ENCODE measurements at places on chromosomes 5 and 9.

DNA sequence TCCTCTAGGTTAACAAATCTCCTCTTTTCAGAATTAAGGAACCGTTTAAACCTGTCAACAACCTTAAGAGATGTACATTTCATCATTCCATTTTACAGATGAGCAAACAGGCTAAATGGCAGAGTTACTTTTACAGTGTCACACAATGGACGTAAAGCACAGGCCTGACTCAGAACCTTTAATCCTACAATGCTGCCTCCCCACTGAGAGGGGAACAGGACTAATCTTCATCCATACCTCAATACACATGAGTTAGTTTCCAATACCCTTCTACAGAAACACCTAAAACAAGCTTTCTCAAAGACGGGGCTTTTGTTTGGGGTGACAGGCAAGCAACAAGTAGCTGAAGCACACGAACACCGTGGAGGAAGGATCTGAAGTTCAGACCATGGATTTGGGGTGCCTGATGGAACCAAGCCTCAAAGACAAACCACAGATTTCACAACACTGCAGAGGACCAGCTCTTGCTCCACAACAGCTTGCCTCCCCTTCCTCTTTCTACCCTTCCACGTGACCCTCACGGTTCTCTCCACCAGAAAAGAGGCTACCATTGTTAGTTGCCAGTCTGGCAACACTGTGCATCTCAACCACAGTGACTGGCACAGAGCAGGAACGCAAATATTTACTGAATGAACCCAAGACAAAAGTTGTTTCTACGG, 1.8 kb downstream of the RNF130 start:
- no peak for DNase-seq

DNA sequence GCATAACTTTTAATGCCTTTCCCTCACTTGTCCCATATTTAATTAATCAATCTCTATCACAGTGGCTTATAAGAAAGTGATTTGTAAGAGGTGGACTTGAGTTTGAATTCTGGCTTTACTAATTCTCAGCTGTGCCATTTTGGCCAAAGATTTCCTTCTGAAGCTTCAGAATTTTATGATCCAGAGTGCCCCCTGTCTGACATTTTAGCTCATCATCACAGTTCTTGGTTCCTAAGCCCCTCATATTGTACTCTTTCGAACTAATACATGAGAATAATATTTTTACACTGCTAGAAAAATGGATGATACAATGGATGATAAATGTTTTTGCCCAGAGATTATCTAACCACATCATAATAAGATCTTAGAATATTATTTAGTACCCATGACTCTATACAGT, 1014.1 kb downstream of the PTPRD start:
- no peak for DNase-seq

- no peak for DNase-seq
Observed at GRCh38 chr9:134970198-134970597, 52.5 kb upstream of the FCN1 start.

DNA sequence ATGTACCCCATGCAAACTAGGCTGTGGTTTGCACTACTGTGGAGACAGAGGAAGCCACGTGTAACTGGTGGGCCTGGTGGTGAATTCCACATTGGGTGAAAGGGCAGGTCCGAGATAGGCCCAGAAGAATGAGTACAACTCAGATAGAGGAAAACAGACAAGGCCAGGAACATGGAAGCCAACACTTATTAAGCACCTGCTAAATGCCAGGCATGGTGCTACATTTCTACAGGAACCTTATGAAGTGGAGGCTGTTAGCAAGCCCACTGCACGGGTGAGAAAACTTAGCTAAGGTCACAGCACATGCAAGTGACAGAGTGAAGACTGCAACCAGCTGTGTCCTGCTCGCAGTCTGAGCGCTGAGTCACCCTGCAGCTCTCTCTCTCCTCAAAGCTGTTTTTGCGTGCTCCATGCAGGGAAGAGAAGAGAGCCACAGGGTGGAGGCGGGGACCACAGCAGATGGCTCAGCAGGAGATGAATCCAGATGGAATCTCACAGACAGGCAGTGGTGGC, 65.5 kb upstream of the SPTLC1 start:
- DNase-seq: no peak

GRCh38 chr5:65923339-65923738, 3.0 kb upstream of the ERBIN start:
- DNase-seq: no peak

DNA sequence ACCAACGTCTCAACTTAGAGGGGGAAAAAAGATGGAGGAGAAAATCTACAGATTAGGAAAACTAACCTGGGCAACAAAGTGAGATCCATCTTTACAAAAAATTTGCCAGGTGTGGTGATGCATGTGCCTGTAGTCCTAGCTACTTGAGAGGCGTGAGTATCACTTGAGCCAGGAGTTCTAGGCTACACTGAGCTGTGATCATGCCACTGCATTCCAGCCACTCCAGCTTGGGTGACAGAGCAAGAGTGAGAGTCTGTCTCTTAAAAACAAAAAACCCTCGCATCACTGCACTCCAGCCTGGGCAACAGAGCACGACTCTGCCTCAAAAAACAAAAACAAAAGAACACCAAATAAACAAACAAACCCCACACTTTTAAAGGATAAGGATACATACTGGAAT, 98.1 kb upstream of the NR5A1 start:
- DNase-seq: no peak

GRCh38 chr5:110702300-110702699, 24.2 kb downstream of the TMEM232 start:
- DNase-seq: no peak

- DNase-seq: no peak
Observed at GRCh38 chr9:136618580-136619547, 43.9 kb upstream of the EGFL7 start.

- DNase-seq: no peak
Observed at GRCh38 chr5:170466988-170467707, 36.7 kb upstream of the KCNIP1 start.

- DNase-seq: no peak
Observed at GRCh38 chr5:61651195-61651594, 319.1 kb downstream of the ZSWIM6 start.

- no peak for DNase-seq
Observed at GRCh38 chr5:104443706-104444105, 881.1 kb upstream of the NUDT12 start.

DNA sequence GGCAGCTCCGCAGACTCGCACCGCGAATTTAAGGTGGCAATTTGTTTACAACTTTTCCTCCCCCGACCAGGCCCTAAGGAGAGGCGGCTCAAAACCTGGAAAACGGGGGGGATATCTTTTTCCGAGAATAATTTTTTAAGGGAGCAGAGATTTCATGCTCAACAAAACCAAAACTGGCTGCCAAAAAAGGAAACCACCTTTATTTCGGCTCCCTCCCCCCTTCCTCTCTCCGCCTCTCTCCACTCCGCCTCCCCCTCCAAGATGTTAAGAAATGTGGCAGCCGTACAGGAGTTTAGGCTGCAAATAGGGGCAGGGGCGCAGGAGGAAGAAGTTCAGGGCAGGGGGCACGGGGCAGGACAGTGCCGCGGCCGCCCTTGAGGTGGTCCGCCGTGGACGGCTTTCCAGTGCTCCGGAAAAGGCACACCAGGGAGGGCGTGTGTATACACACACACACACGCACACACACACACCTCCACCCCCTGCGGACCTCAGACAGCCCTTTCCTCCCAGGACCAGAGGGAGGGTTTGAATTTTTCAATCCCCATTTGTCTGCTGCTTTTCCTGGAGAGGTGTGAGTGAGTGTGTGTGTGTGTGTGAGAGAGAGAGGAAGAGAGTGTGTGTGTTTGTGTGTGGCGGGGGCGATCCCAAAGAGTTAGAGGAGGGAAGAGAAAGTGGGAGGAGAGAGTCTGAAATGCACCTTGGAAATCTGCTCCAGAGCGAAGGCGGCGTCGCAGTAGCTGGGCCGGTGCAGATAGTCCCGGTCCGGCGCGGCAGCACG, 9.1 kb downstream of the PTCH1 start:
- DNase-seq: peak; percentile 57

DNA sequence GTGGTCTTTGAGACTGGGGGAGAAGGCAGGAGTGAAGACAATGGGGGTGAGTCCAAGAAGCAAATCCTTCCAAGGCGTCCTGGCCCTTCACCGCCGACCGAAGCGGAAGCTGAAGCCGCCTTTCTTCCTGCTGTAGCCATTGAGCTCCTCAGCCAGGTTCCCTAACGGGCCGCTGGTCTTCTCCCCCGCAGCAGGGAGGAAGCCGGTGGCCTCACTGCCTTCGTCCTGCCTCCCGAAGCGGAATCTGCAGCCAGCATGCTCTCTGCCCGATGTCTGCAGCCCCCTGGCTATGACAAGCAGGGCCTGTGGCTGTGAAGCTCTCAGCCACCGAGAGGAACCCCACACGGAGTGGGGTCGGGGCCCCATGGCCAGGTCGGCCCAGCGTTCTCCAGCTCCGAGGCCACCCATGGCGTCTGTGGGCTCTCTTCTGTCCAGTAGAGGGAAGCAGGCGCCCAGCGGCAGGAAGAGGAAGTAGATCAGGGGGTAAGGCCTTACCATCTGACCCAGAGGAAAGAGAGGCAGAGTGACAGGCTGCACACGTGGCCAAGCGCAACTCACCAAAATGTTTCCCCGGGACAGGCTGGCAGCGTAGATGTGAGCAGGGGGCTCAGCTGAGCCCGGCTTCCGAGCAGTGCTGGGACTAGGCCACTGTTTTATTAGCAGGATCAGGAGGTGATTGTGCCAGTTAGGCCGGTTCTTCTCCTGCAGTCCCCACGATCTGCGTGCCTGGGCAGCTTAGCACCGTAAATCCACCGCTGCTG, 3.1 kb downstream of the QRFP start:
- no peak for DNase-seq

DNA sequence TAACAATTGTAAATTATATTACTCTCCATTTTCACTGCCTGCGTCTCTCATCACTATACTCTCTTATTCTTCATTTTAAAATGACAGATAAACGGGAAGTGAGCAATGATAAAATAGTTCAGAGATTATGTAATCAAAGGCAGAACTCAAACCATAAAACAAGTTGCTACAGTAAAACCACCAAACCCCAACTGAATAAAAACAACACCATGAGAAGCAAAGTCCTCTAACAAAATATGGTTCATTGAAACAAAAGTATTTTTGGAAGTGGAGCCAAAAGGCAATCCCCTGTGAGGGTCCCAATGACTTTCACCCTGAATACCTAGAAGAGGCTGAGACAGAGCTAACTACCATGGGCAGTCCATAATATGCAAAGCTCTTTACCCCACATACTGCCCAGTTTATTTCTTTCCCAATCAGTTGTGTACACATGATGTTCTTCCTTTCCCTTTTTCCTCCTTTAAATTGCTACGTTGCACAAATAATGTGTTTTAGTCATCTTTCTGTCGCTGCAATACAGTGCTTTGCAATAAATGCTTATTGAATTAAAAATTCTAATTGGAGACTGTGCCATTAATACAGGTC, 64.0 kb upstream of the PTGER4 start:
- no peak for DNase-seq

- DNase-seq: no peak
Observed at GRCh38 chr5:124889850-124890249, 143.4 kb upstream of the ZNF608 start.

DNA sequence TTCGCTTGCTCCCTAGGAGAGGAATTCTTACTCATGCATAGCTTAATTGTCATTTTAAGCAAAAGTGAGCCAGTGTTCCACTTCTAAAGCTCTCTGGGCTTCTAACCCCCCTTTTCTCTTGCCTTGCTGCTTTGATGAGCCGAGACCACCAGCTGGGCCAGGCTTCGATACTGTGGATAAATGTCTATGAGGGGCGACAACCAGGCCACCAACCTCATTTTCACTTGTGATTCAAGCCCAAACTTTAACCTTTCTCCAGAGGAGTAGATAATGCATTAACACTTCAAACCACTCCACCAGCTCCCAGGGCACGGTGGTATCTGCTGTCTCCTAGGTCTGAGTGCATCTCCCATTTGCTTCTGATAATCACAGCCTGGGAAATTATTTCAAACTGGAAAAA, 205.6 kb downstream of the PSAT1 start:
- DNase-seq: no peak

DNA sequence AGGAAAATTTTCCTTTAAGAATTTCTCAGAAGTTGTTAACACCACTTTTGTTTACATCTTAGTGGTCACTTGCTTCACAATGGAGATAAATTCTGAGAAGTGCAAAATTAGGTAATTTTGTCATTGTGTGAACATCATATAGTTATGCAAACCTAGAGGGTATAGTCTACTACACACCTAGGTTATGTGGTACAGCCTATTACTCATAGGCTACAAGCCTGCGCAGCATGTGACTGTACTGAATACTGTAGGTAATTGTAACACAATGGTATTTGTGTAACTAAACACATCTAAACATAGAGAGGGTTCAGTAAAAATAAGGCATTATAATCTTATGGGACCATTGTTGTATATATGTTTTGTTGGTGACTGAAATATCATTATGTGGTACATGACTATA, 388.7 kb upstream of the POU5F2 start:
- no peak for DNase-seq

- DNase-seq: no peak
Observed at GRCh38 chr9:33041432-33042188, 16.5 kb downstream of the DNAJA1 start.

DNA sequence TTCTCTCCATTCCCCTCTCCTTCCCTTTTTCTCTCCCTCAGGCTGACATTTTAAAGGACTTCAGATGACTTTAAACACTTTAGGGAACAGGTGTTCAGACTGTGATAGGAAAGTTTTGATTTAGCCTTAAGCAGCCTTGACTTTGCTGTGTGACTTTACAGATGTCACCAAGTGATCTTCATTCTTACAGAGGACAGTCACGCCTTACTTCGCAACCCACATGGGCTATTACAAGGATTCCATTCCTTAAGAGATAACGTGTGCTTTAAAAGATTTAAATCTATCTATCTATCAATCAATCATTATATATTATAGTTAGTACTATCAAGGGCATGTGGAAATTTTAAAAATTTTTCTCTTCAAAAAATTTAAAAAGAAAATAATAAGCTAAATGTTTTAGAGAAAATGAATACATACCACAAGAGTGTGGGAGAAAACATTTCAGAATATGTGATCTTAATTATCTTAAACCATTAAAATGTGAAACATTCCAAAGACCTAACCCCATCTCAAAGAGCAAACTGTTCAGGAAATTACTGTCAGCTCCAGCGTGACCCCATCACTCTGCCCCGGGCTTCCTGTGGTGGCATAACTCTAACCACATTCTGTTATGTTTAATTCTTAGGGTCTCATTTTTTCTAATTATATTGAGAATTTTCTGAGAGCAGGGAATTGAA, 530.5 kb downstream of the SEMA5A start:
- no peak for DNase-seq

GRCh38 chr9:13939701-13940490, 374.0 kb downstream of the NFIB start:
- no peak for DNase-seq

- DNase-seq: no peak
Observed at GRCh38 chr5:58497921-58498320, 6.7 kb downstream of the GAPT start.

DNA sequence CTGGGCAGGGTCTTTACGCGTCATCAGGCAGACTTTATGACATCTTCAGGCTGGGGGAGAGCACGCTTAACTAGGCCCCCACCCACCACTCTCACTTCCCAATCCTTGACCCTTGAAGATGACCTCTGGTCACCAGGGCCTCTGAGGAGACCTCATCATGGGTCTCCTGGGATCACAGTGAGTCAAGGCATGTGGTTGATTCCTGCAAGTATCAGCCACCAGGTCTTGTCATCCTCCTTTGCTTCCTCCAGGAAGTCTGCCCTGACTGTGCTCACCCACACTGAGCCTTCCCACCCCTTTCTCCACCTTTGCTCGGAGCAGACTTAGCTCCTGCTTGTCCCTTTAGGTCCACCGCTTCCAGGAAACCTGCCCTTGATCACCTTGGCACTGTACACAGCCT, 17.3 kb downstream of the ODF2 start:
- no peak for DNase-seq
